Lung microvascular endothelial cell (primary cell): ENCODE measurements at places on chromosomes 2 and 18. TPM values are rescaled to one million over a fixed set of nuclear protein-coding genes. Genes with fewer than 3 reads are reported as not detected.

GRCh38 chr2:40370007-40370395, 81.9 kb downstream of the SLC8A1 start:
- no peak for DNase-seq

- DNase-seq: no peak
Measured at GRCh38 chr18:3333056-3333720, 71.3 kb downstream of the MYL12B start.

DNA sequence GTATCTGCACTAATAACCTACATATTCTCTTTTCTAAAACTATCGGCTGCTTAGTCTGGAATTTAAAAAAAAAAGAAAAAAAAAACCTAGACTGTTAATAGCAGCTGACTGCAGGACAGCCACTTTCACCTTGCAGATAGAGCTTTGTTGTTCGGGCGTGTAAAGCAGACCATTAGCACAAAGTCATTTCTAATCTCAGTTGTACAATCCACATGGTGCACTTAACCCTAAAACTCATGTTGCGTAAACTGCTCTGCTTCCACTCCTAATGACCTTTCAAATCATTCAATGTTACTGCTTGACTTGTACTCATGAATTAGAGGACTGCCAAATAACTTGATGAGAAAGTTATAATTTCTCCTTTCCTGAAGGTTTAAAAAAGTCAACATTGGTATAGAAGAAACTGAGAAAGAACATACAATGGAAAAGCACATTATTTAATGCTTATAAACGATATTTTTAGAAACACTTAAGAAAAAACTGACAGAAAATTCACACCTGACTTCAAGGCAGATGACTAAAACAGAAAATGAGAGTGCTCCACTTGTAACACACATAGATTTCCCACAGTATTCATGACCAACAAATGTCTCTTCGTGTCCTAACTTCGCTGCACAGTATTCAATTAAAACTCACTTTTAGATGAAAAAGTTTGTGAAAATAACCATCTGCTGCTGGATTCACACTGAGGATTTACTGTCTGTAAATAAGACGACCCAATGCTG, 2.6 kb downstream of the CDH2 start:
- no peak for DNase-seq

DNA sequence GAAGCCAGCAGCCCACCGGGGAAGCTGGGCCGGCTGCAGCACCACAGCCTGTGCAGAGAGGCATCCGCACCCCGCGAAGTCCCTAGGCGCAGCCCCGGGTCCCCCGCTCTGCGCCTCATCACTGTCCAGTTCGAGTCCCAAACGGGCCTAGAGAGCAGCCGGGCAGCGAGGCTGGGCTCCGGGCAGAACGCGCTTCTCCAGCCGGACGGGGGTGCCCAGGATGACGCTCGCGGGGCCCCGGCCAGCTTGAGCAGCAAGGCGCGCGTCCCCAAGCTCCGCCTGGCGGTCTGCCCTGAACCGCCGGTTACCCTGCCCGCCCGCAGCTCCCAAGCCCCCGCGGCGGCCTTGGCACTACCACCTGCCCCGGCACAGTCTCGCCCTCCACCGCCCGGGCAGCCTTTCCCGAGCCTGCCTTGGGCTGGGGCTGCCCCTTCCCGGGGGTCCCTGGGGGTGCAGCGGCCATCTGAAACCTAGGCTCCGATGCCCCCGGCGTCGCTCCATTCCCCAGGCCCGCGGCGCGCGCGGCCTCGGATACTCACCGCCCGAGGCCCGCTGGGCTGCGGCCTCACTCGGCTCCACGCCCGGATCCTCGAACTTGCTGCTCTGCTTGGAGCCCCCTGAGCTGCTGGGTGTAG, 591 bp downstream of the SLC16A14 start:
- peak; percentile 60 for DNase-seq

DNA sequence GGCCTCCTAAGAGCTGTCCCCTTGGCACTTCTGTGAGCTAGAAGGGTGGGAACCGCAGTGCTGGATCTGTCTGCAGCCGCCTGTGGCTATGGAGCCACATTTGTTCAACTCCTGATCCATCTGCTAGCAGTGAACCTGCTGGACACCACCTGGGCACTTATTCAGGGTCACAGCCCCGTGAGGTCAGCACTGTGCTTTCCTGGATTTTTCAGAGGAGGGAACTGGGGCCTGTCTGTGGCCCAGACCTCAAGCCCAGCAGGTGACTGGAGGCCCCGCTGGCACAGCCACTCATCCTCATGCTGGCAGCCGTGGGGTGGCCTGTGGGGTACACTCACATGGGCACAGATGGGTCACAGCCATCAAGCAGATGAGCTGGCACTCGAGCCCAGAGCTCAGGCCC, 155.3 kb downstream of the TFCP2L1 start:
- DNase-seq: no peak

DNA sequence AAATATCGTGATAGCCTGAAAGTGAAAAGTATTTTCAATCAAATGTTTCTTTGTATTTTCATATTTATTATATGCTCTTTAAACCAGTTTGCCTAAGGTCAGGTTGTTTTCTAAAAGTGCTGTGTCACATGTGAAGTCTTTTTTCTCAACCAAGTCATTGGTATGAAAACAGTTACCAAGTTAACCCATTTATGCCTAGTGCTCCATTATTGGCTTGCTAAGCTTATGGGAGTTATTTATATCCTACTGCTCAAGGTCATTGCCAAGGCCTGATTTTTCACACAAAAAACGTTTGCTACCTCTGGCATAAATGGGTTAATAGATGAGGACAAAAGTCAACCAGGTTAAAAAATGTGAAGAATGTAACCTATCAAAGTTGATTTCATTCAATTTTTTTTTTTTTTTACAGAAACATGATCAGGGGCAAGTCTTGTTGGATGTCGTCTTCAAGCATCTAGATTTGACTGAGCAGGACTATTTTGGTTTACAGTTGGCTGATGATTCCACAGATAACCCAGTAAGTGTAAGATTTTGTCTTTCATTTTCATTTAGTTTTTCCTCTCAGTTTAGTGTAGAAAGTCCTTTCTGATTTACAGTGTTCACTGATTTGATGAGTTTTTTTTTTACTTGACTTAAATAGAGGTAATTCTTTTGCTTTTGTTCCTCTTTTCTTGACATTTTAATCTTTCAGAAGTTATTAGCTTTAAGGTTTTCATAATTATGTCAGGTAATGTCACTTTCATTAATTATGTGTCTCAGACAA, 102.6 kb downstream of the PTPN4 start:
- DNase-seq: no peak

DNA sequence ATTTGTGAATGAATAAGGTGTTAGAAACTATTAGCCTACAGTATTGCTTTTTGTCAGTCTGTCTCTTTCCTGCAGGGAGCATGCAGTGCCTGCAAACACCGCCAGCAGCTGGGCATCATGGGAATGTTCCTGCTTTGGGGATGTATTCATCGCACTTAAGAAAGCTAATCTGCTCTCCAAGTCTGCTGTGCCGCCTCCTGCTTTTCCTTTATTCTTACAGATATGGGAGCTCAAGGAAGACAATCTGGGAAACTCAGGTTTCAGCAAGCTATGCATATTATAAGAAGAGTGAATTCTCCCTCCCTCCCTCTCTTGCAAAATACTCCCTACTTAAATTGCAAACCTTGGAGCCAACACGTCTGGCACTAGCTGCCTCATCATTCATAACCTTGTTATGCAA, 479.2 kb upstream of the ACVR2A start:
- DNase-seq: no peak

DNA sequence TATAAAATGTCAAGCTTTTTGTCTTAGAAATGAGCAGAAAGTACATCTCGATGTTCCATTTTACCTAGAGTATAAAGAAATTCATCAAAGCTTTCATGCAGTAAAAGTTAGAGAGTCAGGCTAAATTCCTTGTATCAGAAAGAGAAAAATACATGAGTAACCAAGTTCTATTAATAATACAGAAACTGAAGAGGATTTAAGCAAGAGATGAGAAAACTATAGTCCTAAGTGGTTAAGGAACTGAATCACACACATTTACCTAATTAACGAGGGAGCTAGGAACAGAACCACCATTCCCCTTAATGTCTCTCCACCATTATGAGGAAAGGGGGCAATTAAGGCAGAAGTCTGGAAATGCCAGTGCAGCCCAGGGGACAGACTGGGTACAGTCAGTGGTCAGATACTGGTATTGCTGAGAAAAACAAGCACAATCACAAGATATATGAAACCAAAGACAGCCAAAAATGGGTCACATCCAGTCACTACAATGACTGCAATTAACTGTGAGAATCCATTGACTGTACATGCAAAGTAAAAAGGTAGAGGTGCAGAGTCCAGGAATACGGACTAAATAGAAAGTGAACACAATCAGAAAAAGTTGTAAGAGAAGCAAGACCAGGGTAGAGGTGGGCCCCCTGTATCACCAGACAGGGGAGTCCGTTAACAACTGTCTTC, 23.9 kb downstream of the MAP4K3 start:
- no peak for DNase-seq

DNA sequence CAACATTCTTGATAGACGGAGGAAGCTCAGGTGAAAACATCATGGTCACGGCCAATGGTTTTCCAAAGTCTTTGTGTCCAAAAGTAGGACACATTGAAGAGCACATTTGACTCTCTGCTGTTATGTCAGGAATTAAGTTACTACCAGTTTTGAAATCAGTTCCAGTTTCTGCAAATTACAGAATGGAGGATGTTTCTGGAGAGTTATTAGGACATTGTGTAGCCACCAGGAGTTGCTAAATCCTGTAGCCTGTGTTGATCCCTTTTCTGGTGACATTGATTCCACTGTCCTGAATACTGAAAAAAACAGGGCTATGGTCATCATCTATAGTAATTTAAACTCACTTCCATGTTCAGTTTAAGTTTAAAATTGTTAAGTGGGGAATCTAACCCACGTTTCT, 15.3 kb downstream of the UPP2 start:
- DNase-seq: no peak

DNA sequence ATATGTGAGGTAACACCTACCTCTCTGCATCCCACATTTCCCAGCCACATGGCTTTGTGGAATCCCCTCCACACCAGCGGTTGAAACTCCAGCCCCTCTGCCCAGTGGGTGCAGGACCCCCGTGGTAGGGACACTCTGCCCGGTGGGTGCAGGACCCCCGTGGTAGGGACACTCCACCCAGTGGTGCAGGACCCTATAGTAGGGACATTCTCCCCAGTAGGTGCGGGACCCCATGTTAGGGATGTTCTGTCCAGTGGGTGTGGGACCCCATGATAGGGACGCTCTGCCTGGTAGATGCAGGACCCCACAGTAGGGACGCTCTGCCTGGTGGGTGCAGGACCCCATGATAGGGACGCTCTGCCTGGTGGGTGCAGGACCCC, 11.5 kb downstream of the COPS9 start:
- no peak for DNase-seq

- DNase-seq: no peak
Measured at GRCh38 chr18:48904847-48905394, 45.8 kb downstream of the SMAD7 start.

DNA sequence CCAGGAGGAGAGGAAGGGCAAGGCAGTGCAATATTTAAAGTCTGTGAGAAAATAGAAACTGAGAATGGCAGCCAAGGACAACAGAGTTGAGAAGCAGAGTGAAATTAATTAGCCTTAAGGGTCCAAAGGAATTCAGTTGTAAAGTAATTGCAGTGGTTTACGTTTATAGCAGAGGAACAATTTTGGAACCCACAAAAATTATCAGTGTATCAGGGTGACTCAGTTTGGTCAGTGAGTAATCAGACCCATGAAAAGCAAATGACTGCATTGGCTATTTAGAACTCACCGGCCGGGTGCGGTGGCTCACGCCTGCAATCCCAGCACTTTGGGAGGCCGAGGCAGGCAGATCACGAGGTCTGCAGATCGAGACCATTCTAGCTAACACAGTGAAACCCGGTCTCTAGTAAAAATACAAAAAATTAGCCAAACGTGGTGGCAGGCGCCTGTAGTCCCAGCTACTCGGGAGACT, 245.8 kb upstream of the SLC39A10 start:
- no peak for DNase-seq

GRCh38 chr2:100242891-100243619, 79.2 kb downstream of the LONRF2 start:
- DNase-seq: peak; percentile 74

GRCh38 chr18:5397102-5397501, 101.6 kb upstream of the ZBTB14 start:
- no peak for DNase-seq

- peak; percentile 41 for DNase-seq
Measured at GRCh38 chr2:42249887-42250286, 80.7 kb downstream of the EML4 start.

DNA sequence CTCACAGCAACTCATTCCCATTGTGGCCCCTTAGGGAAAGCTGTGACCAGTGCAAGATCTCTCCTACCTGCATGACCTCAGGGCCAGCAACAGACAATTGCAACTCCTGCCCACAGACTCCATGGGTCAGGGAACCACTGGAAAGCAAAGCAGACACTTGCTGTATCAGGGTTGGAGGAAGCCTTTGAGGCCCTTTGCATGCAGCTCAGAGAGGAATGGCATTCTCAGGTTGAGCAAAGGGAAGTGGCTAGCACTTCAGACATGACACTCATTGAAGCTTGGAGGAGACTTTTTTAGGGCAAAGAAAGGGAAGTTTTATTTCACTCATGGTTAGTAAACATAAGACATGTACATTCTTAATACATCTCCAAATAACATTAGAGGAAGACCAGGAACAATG, 22.1 kb downstream of the IL1F10 start:
- DNase-seq: no peak

- peak; percentile 28 for DNase-seq
Measured at GRCh38 chr2:171923206-171923605, 945 bp downstream of the HAT1 start.

GRCh38 chr2:119349289-119349688, 17.3 kb downstream of the C2orf76 start:
- no peak for DNase-seq

MDH1 gene
- 100 and 113 TPM in 2 replicates for total RNA-seq

NRBP1 gene
- total RNA-seq: 71.9 and 79.0 TPM in 2 replicates

CYP26B1 gene
- 0.44 and 0.79 TPM in 2 replicates for total RNA-seq

MROH2A gene
- total RNA-seq: not detected in 2 replicates

ABCG5 gene
- not detected in 2 replicates for total RNA-seq

NYAP2 gene
- total RNA-seq: not detected in 2 replicates

GALNT14 gene
- total RNA-seq: 0.22 TPM in 1 of 2 replicates, not detected in the other

GAL3ST2 gene
- not detected in 2 replicates for total RNA-seq

SLC66A2 gene
- 26.4 and 33.1 TPM in 2 replicates for total RNA-seq

RIF1 gene
- 17.9 and 24.8 TPM in 2 replicates for total RNA-seq

ALLC gene
- total RNA-seq: not detected in 2 replicates
